Ascending aorta (tissue), 2 donors: ENCODE measurements at places on chromosomes 7 and 10.
A peak's percentile ranks its signal among the peaks of the same experiment; 100 is the strongest.

GRCh38 chr7:133784486-133785001 lies 342.6 kb upstream of the LRGUK start:
- no peak for DNase-seq

- DNase-seq, result no peak
Measured at GRCh38 chr7:122572706-122573105, 126.2 kb downstream of the RNF133 start.

GRCh38 chr7:33757563-33758165 lies 147.7 kb upstream of the BMPER start:
- DNase-seq, result no peak

DNA sequence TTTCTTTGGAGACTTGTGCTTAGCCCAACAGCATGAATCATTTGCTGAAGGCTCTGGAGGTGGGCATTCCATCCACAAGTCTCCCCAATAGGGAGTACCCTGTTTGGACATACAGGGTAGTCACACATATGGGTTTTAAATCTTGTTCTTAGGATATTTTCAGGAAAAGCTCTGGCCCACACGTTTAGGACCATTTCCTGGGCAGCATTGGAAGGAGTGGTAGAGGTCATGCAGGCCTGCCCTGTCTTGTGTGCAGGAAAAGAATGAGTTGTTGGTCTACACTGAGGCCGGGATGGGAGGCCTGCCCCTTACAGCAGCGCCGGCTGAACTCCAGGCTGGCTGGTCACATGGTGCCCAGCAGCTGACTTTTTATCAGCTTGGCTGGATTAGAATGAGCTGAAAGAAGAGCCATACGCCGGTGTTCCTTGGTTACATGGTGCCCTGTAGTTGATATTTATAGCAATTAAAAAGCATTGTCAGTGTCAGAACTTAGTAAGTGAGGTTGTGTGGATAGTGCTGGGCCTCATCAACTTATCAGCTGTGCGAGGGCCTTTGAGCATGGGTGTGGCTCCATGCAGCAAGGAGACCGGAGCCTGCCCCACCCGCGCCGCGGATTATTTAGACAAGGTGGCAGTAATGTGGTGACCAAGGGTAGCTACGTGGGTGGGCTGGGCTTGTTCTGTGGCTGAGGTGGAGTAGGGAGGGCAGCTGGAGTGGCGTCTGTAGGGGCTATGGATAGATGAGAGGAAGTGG lies 28.6 kb downstream of the OGDH start:
- no peak for DNase-seq

- no peak for DNase-seq
Measured at GRCh38 chr10:31395695-31396094, 76.7 kb downstream of the ZEB1 start.

DNA sequence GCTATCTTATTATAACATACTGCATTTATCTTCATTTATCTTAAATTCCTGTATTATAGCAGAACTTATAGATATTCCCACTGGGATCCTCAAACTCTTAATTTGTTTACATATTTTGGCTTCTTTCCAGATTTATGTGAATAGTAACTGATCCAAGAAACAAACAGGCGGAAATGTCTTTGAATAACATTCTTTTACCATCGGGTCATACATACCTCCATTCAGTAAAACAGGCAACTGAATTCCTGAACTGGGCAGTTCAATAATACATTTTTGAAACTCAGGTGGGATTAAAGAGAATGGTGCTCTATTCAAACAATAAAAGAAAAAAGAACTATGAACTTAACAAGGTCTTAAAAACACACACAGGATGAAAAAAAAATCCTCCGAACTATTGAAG lies 337.4 kb downstream of the CRPPA start:
- DNase-seq, result no peak

GRCh38 chr10:520402-520787 lies 169.1 kb downstream of the DIP2C start:
- DNase-seq, result peak; percentile 50

- no peak for DNase-seq
Measured at GRCh38 chr7:66667023-66667728, 38.5 kb downstream of the KCTD7 start.

DNA sequence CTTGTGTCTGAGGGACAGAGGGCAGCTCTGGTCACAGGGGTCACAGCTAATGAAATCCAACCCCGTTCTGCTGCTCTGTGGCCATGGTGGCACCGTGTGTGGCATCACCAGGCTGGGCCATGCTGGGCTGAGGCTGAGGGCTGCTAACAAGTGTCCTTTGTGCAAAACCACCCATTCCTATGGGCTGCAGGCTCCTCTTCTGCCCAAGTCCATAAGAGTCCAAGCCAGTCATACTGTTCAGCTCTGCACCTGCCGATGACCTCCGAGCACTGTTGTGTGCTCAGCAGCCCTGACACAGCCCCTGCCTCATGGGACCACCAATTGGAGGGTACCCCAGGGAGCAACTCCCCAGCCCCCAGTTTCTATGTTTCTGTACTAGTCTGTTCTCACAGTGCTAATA lies 133.1 kb downstream of the WDR11 start:
- DNase-seq, result no peak
